ENCODE measurements at places on chromosomes 7 and 10.

GRCh38 chr10:6065406-6065805 lies 3.2 kb upstream of the IL2RA start:
- no peak for DNase-seq

GRCh38 chr10:46074196-46074946 lies 28.3 kb upstream of the MSMB start:
- DNase-seq = no peak

DNA sequence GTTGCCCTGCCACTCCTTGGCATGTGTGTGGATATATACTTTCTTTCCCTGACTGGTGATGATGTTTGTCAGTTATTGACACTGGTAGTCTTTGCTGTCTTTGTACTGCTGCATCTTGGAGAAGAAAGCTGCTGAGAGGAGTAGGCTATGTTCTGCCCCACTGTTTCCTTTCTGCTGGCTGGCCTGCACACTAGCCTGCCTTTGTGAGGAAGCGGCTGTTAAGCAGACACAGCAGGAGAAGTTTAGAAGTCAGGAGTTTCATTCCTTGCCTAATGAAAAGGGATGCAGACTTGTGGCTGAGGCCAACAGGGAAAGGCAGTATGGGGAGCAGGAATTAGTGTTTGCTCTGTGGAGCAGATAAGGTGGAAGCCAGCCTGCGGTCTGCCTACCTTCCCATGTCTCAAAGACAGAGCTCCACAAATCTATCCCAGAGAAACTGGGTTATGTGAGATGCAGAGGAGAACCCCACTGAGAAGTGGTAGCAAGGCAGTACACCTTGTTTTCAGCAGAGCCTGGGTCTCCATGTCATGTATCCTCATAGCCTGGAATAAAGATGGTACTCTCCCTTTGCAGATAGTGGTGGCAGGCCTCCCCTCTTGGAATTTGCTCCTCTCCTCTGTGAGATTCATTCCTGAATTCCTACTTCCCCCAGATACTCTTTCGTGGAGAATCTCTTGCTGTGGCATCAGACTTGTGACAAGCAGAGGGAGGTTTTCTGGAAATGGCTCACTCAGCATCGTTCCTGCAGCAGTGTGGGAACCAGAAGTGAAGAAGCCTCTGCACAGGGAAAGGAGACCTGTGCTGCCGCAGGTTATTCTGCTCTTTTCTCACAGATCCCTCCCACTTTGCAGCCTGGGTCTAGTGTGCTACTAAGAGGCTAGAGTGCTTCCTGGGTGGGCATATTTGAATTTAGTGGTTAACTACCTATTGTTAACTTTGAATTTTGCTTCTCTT lies 130.2 kb downstream of the LRRC4 start:
- no peak for DNase-seq

DNA sequence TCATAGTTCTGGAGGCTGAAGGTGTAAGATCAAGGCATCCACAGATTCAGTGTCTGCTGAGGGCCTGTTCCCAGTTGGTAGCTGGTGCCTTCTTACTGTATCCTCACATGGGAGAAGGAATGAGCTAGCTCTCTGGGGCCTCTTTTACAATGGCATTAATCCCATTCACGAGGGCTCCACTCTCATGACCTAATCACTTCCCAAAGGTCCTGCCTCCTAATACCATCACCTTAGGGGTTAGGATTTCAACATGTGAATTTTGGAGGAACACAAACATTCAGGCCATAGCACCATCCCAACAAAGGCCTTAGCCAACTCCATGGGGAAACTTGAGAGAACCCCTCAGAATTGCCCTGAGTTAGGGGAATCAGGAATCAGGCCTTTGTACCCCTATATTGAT lies 66.1 kb upstream of the CREB5 start:
- no peak for DNase-seq

DNA sequence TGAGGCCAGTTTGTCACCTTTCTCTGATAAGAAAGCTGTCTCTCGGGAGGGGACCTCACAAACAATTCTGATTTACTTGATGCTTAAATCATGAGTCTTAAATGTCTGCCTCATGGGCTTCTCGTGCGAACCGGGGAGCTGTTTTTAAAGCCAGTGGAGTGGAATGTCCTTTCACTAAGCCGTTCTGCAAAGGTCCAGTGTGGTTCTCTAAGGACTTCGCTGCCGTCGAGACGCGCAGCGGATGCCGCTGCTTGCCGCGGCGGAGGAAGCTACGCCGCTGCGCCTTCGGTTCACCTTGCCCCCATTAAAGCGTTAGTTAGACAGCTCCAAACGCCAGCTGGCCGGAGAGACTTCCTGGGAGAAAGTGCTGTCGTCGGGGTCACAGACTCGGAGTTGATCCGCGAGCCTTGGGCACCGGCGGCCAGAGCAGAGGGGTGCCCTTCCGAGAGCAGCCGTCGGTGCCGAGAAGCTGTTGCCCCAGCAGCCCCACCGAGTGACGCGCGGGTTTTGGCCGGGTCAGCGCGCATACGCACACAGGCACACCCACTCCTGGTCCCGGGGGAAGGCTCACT lies 1.3 kb upstream of the HMX3 start:
- DNase-seq = no peak

GRCh38 chr10:6154566-6154965 lies 48.2 kb upstream of the PFKFB3 start:
- DNase-seq = no peak
